ENCODE measurements at places on chromosomes 12 and 14.

- no peak for DNase-seq
Measured at GRCh38 chr12:117484901-117485300, 123.5 kb upstream of the NOS1 start.

GRCh38 chr12:14723763-14724162 lies 27.4 kb upstream of the GUCY2C start:
- DNase-seq, result peak; percentile 77

DNA sequence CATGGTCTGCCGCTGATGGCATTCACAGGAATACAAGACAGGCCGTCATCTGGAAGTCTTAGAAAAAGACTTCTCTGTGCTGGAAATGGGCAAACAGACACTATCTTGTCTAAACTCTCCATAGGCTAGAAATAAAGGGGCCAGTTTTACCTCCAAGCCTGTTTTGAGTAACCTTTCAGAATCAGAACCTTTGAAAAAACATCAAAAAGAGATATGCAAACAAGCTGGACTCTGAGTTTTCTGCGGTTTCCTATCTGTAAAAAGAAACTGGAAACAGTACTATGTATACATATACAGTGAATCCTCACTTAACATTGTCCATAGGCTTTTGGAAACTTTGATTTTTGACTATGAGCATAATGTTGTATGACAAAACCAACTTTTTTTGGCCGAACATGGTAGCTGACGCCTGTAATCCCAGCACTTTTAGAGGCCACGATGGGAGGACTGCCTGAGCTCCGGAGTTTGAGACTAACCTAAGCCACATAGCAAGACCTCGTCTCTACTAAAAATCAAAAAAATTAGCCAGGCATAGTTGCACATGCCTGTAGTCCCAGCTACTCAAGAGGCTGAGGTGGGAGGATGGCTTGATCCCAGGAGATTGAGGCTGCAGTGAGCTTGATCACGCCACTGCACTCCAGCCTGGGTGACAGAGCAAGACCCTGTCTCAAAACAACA lies 92.9 kb upstream of the MAX start:
- DNase-seq, result no peak

GRCh38 chr12:87142342-87142741 lies 886.2 kb upstream of the MGAT4C start:
- DNase-seq, result no peak

GRCh38 chr14:101058571-101058970 lies 155.0 kb upstream of the RTL1 start:
- DNase-seq, result peak; percentile 38

- DNase-seq, result no peak
Measured at GRCh38 chr14:93967637-93968250, 8.6 kb downstream of the ASB2 start.

DNA sequence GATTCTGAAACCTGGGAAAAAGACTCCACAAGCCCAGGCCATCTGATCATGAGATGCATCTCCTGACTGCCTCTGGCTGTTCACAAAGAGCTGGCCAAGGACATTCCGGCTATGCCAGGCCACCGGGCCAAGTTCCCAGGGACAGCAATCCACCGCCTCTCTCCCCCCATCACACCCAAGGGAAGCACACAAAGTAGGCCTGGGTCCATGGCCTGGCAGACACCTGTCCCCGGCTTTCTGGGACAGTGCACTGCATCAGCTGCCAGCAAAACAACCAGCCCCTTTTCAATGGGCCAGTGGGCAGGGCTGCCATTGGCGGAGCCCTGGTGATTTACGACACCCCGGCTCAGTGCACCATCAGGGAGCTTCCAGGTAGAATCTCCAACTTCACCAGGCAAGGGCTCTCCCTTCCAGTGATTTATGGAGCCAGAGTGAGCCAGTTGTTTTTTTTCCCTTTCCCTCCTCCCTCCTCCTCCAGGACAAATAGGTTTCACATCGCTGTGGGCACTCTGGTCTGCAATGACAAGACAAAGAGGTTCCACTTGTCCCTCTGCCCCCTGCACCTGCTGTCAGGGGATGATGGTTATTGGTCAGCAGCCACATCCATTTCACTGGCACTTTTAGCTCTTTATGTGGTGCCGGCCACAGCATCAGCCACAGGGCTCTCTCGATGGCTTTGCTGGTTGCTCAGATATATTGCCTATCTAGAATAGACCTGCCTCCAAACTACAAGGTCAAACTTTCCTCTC lies 149.6 kb downstream of the SLC38A6 start:
- DNase-seq, result no peak

DNA sequence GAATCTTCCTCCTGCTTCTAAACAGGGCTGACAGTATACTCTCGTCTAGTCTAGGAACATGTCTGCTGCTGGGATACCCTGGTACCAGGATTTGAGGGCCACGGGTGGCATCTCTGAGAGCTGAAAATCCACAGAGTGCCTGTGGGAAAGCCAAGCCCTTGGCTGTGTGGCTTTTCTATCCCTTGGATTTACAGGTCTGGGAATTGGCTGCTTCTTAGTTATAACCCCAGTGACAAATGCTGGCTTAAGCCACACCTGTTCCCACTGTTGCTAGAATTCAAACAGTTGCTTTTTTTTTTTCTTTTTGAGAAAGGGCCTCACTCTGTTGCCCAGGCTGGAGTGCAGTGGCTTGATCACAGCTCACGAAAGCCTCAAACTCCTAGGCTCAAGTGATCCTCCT lies 14.3 kb upstream of the RIN3 start:
- no peak for DNase-seq

DNA sequence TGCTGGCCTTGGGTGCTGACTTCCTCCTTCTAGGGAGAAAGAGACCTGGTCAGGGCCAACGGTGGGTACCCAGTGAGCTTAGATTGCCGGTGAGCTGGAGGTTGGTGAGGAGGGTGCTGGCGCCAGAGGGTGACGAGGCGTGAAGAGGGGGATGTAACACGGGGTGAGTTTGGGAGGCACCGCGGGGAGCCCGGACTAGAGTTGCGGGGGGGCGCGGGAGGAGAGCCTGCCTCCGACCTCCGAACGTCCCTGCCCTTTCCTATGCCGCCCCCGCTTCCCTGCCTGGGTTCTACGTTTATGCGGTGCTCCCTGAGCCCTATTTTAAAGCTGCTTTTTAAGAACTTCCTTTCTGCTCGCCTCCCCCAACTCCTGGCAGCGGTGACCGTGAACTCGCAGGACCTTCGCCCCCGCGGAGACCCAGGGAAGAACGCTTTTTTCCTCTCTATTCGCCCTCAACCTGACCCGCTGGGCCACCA lies 18.6 kb downstream of the OR6S1 start:
- DNase-seq, result no peak

DNA sequence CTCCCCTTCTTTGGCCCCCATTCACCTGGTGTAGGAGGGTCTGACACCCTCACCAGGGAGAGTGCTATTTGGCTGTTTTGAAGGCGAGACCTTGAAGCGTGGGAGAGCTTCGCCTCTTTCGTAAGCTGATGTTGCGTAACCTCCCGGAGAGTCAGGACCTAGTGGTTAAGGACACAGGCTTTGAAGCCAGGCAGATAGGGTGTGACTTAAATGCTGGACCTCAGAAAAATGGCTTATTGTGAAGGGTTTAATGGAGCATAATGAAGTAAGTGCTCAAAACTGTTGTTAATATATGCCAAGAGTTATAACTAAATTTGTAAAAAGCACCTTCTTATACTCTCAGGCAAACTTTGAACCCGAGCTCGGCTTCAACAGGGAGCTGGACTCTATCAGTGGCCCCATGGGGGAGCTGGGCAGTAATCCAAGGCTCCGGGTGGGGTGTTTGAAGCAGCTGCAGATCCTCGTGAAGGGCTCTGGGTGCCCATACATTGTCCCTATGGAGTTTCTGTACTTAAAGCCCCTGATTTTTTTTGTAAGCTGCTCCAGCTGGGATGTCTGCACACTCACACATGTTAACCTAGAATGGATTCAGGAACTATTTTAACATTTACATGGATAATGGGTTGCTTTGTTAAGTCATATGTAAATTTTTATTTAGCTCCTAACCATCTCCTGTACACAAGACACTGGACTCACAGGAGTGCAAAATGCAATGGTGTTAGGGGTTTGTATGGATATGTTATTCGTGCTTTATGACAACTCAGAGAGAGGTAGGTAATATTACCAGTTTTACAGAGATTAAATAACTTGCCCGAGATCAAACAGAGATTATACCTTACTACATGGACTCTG lies 26.0 kb downstream of the PPFIBP1 start:
- peak; percentile 99 for DNase-seq

DNA sequence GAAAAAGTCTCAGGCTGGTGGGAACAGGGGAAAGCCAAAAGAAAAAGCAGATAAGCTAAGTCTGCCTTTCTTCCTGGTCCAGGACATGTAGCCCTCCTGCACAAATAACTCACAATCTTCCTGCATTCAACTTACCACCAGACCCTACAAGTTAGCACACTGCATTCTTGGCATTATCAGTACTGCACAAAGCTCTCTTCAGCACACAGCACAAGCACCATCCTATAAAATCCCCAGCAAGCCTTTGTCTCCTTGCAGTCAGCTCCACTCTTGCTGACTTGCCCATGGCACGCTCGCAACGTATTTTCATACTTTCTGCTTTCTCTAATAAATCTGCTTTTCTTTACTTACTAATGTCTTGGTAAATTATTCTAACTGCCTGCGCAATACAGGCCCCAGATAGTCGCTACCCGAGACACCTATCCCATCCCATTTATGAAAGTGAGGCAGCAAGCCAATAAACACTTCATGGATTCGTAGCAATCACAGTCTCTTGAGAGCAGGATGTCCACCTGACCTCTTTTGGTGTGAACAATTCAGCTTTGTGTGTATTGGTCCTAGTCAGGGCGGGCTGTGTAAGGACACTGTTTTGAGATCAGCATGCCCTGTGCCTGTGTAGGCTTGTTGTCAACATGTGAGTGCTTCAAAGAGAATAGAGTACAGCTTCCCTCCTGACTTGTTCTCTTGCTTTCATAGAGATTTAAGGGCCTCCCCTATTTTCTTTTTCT lies 49.0 kb downstream of the TMEM117 start:
- DNase-seq, result no peak

DNA sequence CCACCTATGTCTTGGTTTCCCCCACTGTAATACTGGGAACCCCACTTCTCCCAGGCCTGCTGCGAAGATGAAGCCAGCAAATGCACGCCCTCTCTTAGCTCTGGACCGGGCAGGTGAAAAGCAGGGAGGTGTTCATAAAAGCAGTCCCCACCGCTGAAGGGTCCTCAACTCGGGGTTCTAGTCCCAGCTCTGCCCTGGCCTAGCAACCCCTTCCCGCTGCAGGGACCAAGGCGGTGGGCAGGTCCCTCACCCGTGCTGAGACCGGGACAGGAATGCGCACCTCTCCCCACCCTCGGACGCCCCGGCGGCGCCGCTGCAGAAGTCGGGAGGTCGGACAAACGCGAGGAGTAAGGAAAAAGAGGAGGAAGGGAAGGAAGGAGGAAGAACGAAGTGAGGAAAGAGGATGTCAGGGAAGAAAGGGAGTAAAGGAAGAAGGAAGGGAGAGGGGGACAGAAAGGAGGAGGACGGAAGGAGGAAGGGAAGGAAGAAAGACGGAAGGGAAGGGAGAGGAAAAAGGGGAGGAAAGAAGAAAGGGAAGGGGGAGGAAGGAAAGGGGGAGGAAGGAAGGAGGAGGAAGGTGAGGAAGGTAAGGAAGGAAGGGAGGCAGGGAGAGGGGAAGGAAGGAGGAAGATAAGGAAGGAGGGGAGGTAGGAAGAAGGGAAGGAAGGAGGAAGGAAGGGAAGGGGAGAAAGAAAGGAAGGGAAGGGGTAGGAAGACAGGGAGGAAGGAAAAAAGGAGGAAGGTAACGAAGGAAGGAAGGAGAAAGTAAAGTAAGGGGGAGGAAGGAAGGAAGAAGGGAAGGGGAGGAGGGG lies 701 bp downstream of the SPRING1 start:
- no peak for DNase-seq

GRCh38 chr12:127594351-127594970 lies 672.5 kb upstream of the TMEM132C start:
- no peak for DNase-seq

All from cardiac fibroblast (primary cell).